ENCODE measurements at places on chromosomes 7 and 10.

GRCh38 chr10:44295644-44296241, 89.2 kb downstream of the CXCL12 start:
- no peak for DNase-seq

DNA sequence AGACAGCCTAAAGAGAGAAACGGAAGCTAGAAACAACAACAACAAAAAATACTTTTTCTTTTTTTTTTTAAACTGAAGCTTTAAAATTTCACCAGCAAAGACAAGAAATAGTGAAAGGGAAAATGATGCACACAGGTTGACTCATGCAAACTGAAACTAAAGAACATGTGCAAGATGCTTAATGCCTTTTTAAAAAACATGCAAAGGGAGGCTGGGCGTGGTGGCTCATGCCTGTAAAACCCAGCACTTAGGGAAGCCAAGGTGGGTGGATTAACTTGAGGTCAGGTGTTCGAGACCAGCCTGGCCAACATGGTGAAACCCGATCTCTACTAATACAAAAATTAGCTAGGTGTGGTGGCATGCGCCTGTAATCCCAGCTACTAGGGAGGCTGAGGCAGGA, 15.1 kb upstream of the CUBN start:
- no peak for DNase-seq

GRCh38 chr7:15330943-15331342, 230.9 kb downstream of the AGMO start:
- no peak for DNase-seq

DNA sequence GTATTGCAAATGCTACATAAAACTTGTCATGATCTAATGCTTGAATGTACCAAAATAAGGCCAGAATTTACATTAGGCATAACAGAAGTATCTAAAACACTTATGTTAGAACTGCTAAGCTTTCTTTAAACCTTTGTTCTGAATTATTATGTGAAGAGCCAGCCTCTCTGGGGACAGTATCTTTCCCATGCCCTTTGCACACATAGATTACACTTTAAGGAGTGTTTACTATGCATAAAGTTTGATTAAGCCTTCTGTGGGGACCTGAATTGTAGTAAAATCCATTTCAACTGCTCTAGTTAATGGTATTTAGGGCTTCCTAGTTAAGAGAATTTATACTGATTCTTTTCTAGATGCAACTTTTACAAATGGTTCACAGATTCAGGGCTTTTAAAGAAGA, 444.7 kb downstream of the IPMK start:
- no peak for DNase-seq

- DNase-seq = no peak
Observed at GRCh38 chr7:36090976-36091873, 61.8 kb upstream of the EEPD1 start.

All from CD4-positive, alpha-beta T cell (primary cell).